ENCODE measurements at places on chromosomes 2 and 18.

GRCh38 chr2:8312221-8312620, 369.6 kb upstream of the ID2 start:
- no peak for DNase-seq

DNA sequence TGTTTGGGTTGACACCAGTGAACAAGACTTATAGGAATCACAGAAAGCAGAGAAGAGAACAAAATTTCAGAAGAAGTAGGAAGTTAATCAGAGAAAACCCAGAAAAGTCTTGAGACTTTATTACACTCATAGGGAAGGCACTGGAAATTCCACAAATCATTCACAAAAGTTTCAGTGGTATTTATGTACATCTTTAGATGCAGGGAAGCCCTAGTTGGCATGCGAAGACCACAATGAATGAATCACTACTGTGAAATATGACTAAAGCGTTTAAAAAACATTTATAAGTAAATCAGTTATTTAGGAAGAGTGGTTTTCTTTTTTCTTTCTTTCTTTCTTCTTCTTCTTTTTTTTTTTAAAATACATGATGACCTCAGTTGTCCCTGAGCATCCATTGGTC, 105.1 kb downstream of the NUP35 start:
- no peak for DNase-seq

DNA sequence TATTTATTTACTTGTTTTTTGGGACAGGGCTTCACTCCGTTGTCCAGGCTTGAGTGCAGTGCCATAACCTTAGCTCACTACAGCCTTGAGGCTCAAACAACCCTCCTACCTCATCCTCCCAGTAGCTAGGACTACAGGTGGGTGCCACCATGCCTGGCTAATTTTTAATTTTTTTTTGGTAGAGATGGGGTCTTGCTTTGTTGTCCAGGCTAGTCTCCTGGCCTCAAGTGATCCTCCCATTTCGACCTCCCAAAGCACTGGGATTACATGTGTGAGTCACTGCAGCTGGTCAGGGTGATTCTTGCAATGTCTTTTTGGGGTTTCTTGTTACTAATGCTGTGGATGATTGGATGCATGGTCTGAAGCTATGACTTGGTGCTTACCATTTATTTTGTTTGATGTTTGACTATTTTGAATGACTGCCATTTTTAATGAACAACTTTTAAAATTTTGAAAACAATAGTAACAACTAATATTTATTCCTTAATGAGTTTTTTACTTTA, 6.5 kb downstream of the CERS6 start:
- no peak for DNase-seq

DNA sequence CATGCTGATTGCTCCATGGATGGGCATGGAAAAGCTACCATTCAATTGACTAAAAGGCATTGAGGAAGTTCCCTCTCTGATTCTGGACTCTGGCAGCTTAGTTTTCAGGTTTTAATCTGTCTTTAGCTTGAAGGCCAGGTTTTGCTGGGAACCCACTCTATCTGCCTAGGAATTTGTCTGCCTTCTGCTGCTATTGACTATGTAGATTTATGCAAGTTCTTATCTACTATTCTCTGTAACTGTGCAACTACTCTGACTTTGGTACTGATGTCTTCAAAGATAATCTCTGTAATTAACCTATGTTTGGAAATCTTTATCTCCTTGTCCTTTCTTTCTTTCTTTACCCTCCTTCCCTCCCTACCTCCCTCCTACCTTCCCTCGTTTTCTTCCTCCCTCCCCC, 178.8 kb downstream of the DSEL start:
- DNase-seq: no peak

- DNase-seq: no peak
Measured at GRCh38 chr2:98809116-98809515, 78.2 kb upstream of the MGAT4A start.

DNA sequence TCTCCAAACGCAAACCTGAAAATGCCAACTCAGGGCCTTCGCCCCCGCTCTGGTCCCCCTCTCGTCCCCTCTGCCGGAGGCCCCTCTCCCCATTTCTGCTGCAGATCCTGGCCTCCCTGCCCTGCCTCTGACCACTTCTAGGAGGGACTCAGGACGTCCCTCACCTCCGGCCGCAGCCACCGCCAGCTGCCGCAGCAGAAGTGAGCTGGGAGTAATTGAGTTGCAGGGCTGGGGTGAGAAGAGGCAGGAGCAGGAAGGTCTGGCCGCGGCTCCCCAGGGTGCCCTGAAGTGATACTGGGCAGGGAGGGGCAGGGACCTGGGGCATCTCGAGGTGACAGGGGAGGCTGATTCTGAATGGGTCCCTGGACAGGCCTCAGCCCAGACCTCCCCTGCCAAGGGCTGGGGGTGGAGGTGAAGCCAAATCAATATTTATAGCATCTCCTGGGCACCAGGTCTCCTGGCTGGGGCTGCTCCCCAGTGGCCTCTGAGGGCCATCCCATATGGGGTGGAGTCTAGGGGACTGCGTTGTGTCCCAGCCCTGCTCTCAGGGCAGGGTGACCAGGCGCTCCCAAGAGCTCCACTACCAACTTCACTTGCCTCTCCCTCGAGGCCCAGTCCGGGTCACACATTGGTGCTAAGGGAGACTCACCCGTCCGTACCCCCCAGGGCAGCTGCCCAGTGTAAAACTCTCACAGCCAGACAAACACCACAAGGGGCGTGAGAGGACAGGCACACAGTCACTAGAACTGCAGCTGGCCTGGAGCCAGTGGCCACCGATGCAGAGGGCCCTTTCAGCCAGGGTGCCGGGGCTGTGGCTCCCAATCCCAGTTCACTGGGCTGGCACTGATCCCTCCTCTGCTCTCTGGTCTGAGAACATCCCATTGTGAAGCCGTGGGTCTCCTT, 33.0 kb downstream of the KCNIP3 start:
- DNase-seq: no peak

Data from activated naive CD8-positive, alpha-beta T cell treated with anti-CD3 and anti-CD28 coated beads, Interleukin-2, amount 50 U/mL, for 24 hours (primary cell).